Activated gamma-delta T cell (primary cell): ENCODE measurements at places on chromosomes 1 and 21.

GRCh38 chr1:35518183-35518582 is 39.0 kb downstream of the KIAA0319L start:
- no peak for DNase-seq

GRCh38 chr1:24909388-24909898 is 20.6 kb downstream of the RUNX3 start:
- no peak for DNase-seq

GRCh38 chr1:118325550-118326225 is 140.7 kb upstream of the SPAG17 start:
- DNase-seq: no peak

DNA sequence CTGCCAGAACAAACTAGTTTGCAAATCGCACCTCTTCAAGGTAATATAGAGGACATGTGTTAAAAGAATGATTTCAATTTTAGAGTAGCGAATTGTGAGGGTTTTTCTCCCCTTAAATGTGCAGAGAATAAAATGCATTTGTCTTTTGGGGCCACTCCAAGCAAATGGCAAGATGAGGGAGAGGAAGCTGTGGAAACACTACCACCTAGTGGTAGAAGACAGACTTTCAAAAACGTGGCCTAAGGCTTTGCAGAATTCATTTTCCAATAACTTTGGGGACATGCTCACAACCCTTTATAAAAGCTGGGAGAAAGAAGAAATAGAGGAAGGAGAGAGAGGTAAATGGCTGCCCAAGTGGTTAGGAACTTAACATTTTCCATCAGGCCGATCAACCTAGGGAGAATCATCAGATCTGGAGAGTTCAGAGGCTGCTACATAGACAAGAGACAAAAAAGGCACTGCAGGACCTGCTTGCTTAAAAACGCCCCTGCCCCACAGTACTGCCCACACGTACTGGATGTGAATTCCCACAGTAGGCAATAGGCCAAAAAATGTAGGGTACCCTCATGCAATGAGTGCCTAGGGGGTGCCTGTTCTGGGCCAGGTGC is 15.7 kb upstream of the RCAN1 start:
- DNase-seq: no peak

DNA sequence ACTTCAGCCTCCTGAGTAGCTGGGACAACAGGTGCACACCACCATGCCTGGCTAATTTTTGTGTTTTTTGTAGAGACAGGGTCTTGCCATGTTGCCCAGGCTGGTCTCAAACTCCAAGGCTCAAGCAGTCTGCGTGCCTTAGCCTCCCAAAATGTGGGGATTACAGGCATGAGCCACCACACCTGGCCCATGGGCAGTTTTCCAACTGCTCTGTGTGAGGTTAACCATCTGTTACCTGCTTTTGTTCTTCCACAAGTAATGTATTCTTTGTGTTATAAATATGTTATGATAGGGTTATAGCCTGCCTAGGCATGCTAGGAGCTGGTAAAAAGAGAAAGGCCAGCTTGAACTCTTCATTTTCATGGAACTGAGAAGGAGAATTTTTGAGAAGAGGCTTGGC is 30.7 kb downstream of the TUFT1 start:
- DNase-seq: no peak

GRCh38 chr1:219778110-219778509 is 150.2 kb downstream of the SLC30A10 start:
- no peak for DNase-seq

GRCh38 chr1:200869753-200870391 is 2.9 kb upstream of the GPR25 start:
- DNase-seq: no peak

DNA sequence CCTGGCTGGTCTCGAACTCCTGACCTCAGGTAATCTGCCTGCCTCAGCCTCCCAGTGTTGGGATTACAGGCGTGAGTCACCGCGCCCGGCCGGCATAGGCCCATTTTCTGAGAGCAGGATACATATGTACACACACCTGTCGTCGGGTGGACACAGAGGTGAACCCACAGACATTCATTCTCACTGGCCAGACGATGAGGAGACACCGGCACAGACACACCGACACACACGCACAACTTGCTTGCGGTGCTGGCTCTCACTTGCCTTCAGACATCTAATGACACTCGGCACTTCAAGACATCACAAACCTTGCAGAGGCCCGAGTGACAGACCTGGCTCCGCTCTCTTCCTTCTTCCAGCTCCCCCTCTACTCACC is 579 bp downstream of the PTCH2 start:
- no peak for DNase-seq

- no peak for DNase-seq
Observed at GRCh38 chr1:25197235-25197975, 34.9 kb downstream of the SYF2 start.

DNA sequence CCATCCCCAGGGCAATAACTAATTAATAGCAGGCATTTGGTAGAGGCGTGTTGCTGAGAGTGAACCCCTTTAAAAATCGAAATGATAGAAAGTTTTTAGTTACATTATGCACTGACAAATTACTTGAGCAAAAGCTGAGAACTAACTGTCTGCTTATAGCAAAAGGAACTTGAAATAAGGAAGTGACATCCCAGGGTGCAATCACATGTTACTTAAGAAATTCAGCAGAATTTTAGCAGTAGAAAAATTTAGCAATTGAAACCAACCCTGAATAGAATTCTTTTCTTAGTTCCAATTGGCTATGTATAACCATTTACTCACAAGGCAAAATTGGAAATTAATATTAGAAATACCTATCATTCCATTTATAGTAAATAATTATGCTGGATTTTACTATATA is 139.5 kb upstream of the SAMSN1 start:
- no peak for DNase-seq

- DNase-seq: no peak
Observed at GRCh38 chr1:32716312-32717148, 14.0 kb upstream of the SYNC start.

DNA sequence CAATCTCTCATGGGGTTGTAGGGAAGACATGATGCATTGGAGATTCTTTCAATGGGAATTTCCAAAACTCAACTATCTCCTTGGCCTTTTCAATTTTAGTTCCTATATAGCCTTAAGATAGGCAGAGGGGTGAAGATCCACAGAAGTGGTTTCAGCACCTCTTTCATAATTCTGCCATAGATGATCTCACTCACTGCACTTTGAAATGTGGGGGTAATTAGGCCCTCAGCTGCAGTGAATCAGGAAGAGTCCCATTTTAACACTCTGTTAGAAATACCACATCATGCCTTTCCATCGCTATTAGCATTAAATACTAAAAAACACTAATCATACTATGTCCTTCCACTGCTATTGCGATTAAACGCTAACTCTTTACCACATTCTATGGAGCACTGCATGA is 25.1 kb upstream of the EEIG2 start:
- DNase-seq: no peak

DNA sequence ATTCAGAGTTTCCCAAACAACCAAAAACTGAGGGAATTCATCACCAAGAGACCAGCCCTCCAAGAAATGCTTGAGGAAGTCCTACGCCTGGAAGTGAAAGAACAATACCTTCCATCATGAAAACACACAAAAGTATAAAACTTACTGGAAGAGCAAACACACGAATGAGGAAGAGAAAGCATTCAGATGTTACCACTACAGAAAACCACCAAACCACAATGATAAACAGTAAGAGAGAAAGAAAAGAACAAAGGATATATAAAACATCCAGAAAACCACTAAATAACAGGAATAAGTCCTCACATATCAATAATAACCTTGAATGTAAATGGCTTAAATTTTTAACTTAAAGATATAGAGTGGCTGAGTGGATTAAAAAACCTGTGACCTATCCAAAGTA is 58.5 kb upstream of the BCL10 start:
- DNase-seq: no peak

DNA sequence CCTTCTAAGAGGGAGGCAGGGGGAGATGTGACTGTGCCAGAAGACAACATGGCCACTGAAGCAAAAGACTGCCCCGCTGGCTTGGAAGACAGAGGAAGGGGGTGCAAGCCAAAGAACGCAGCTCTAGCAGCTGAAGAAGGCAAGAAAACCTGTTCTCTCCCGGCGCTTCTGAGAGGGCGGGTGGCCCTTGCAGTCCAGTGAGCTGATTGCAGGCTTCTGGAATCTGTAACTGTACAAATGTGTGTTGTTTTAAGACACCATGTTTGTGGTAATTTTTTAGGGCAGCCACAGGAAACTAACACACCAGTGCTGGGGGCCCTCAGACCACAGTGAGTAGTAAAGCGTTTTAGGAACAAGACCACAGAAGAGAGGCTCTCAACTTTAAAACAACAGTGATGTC is 47.0 kb downstream of the CD46 start:
- no peak for DNase-seq

- no peak for DNase-seq
Observed at GRCh38 chr1:153478692-153479618, 18.5 kb upstream of the S100A7 start.

GRCh38 chr1:246772686-246773085 is 48.5 kb downstream of the SCCPDH start:
- DNase-seq: no peak

DNA sequence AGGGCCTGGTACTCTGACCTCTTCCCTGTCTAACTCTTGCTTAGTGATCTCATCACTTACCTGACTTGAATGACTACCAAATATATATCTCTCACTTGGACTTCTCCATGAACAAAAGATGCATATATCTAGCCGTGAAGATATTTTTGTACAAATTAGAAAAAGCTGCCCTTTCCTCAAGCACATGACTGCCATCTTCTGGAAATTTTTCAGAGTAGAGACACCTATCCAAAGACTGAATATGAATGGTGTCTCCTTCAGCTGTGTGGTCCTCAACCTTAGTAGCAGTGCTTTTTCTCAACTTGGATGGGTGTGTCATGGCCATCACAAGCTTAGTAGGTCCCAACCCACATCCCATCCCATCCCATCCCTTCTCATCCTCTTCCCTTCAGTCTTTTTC is 142.3 kb downstream of the DNM3 start:
- no peak for DNase-seq

- no peak for DNase-seq
Observed at GRCh38 chr1:228339766-228340685, 66.6 kb downstream of the TRIM11 start.

- DNase-seq: no peak
Observed at GRCh38 chr1:116498789-116499628, 71.8 kb downstream of the CD58 start.

GRCh38 chr1:239897458-239897857 is 194.2 kb upstream of the FMN2 start:
- DNase-seq: no peak

GRCh38 chr1:55472784-55473183 is 257.6 kb upstream of the USP24 start:
- DNase-seq: no peak

- DNase-seq: no peak
Observed at GRCh38 chr1:161179698-161180097, 2.4 kb upstream of the B4GALT3 start.

DNA sequence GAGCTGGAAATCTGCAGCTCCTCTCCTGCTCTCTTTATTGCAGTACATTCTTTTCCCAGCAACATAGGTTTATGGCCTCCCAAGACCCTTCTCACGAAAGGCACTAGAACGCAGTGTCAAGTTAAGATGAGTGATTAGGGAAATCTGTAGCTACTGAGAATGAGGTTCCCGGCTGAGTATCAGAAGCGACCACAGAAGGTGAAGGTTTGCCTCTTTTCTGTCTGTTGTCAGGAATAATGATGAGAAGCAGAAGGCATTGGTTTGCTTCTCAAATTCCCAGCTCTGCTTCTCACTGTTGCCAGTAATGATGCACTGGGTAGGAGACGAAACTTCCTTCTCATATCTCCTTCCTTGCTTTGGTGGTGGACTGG is 128.4 kb downstream of the NTMT2 start:
- no peak for DNase-seq

DNA sequence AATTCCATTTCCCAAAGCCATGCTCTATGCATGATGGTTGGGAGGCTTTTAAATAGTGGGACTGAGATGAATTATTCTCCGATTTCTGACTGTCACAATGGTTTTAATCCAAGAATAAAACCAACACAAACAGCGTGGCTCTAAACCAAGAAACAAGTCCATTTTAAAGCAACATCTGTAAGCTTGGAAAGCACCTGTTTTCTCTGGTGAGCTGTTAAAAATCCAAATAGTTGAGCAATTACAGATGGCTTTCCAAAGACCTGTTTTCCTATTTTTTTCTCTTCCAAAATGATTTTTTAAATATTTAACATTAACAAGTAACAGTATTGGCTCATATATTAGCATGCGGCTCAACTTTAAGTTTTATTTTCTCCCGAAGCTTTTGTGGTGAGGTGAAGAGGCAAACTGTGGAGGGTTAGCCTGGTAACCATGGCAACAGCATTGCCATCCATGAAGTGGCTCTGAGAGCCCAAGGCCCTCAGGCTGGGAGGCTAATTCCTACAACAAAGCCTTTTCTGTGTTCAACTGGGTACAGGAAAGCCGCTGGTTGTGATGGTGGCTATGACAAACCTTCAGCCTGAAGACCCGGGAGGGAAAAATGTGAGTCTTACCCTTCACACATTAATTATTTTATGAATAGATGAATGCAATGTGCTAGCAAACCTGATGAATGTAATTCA is 56.7 kb upstream of the B3GALT5 start:
- no peak for DNase-seq

GRCh38 chr1:241813768-241814320 is 34.2 kb upstream of the EXO1 start:
- DNase-seq: no peak

DNA sequence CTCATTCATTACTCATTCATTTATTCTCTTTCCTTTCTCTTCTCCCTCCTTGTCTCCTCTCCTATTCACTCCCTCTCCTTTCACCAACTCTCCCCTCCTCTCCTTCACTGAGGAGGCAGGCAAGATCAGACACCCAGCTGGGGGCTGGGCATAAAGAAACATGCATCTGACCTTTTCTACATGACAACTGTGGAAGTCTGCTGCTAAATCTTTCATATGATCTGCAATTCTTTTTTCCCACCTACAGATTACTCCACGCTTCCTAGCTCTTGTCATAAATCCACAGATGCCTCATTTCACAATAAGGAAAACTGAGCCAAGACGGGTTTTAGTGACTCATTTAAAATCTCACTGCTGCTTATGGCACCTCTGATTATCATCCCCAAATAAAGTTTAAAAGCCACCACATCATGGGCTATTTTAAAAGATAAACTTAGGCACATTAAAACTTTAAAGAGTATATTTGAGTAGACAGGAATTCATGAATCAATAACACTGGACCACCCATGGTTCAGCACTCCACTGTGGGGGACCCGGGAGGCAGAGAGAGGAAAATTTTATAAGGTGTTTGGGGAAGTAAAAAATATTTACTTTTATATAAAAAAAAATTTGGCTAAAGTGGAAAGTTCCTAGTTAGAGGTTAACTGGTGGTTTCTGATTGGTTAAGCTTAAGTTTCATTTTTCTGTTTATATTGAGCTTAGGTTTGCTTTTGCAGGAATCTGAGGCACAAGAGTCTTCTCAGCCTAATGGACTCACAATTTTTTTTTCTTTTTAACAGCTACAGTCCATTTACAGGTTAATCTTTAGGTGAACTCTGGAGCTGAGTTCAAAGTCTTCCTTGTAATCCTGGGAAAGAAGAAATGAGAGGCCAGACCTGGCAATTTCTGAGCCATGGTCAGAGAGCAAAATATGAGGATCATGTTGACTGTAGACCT is 55.8 kb upstream of the DNAH14 start:
- DNase-seq: no peak

GRCh38 chr1:29829448-29830344 is 593.4 kb downstream of the PTPRU start:
- no peak for DNase-seq

GRCh38 chr1:163737261-163737660 is 415.5 kb downstream of the NUF2 start:
- no peak for DNase-seq
